ENCODE measurements at places on chromosomes 16 and 17. TPM values are rescaled to one million over a fixed set of nuclear protein-coding genes. Genes with fewer than 3 reads are reported as not detected.

ZNF594 gene
- total RNA-seq, result 25.1 TPM

- no peak for DNase-seq
These were observed 221.0 kb upstream of the CDH13 start for GRCh38 chr16:82405736-82406135.

DNA sequence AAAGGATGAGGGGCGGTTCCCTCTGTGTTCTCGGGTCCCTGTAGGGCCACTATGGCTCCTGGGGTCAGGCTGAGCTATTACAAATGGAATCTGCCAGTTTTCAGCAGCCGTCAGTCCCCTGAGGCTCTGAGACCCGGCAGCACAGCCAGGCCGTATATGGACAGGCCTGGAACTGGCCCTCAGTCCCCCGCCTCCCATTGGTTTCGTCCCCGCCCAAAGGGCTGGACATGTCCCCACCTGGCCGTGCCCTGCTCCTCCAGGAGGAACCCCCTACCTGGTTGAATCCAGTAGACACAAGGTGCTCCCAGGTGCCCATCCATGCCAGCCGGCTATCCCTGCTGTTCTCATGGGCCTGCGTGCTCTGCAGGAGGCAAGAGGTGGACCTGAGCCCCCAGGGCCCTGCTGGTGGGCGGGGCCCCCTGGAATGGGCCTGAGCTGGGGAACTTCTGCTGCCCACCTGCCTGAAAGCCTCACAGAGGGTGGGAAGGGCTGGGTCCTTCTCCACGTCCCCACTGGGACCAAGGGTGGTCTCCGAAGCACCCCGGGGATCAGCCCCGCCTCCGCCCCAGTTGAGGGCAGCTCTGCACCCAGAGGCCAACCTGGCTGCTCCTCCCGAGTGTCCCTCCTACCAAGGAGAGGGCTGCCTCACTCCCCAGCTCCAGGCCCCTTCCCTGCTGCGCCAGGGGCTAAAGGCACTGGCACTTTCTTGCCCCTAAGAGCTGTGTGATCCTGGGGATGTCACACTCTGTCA, 16.8 kb downstream of the VASN start:
- no peak for DNase-seq

DNA sequence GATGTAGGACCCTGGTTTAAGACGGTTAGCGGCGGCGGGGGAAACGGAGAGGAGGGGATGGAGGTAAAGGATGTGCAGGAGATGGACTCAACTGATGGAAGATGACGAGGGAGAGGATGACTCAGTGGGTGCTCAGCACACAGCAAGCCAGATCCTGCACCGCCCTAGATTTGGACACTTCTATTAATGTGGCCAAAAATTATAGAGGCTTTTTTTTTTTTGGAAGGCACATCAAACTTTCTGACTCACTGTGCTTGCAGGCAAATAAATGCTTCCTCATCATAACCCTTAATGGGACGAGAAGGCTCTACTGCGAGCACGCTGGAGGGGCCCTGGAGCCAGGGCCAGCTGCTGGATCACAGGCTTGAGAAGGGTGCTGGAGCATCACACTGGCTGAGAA, 36.0 kb downstream of the RTN4RL1 start:
- no peak for DNase-seq

GRCh38 chr17:3903051-3903825, 10.4 kb upstream of the CAMKK1 start:
- no peak for DNase-seq

GRCh38 chr17:73620414-73620813, 23.8 kb downstream of the SDK2 start:
- no peak for DNase-seq

- no peak for DNase-seq
These were observed 55.0 kb upstream of the CBFA2T3 start for GRCh38 chr16:89031715-89032659.

CCL2 gene
- 11.7 TPM for total RNA-seq
